ENCODE measurements at places on chromosomes 2 and 18.
A peak's percentile ranks its signal among the peaks of the same experiment; 100 is the strongest.

- DNase-seq: peak; percentile 15
Observed at GRCh38 chr2:191023235-191023679, 9.3 kb upstream of the STAT1 start.

- DNase-seq: no peak
Observed at GRCh38 chr2:101609433-101609832, 88.1 kb upstream of the MAP4K4 start.

DNA sequence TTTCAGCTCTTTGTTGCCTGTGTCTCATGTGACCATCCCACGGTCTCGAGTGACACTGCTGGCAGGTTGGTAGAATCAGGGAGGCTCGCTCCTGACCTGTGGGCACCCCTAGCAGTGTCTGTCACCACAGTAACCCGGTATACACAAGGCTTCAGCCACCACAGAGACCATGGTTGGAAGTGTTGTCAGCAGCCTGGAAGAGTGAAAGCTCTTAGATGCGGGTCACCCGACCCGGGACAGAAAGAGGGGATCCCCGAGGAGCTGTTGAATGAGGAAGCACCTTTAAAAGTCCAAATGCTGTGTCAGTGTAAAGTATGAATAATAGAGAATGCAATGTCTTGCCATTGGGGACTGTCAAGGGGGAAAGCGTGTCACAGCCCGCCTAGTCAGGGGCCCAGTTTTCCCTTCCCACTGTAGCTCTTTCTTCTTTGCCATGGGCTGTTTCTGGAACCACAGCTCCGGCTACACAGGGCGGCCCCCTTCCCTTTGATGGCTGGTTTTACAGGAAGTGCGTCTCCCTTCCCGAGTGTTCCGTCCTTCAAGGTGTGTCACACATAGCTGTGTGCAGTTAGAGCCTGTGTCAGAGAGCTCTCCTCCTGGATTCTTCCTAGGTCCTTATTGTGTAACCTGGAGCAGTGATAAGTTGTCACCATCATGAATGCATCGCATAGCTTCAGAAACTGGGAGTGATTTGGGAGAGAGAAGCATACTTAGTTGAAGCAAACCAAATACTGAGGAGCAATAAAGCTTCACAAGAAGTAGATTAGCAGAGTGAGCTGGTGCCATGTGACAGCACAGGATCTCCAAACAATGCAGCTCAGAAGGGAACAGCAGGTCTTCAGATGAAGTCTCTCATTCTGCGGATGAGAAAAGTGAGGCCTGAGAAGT is 81.4 kb downstream of the MTCL1 start:
- DNase-seq: no peak

- DNase-seq: peak; percentile 35
Observed at GRCh38 chr2:11738589-11739436, 7.6 kb upstream of the LPIN1 start.

DNA sequence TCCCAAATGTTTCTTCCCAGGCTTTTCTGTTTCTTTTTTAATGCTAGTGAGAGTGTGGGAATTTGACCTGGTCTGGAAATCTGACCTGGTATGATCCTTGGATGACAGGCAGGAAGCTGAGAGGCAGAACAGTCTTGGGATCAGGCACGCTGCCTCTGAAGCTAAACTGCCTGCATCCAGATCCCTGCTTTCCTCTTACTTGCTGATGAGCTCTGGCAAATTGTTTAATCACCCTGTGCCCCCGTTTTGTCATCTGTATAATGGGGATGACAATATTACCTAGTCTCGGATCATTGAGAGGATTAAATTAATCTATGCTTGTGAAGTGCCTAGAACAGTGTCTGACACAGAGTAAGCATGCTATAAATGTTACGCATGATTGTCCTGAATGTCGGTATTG is 3.3 kb downstream of the KLHL23 start:
- DNase-seq: no peak

DNA sequence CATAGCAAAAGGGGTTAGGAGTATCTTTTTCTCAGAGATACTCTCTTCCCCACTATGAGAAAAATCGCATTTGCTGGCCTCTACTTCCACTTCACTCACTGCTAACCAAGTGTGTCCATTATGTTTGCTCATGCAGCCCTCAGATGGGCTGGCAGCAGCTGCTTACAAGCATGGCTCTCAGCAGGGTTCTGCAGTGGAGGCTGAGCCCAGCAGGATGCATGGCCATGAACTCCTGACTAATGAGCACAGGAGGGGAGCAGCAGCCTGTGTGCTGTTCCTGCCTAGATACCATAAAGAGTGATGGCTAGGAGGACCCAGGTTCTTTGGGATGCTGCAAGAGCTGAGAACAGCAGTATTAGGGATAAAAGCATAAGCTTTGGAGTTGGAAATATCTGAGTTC is 316.9 kb upstream of the THSD7B start:
- no peak for DNase-seq

DNA sequence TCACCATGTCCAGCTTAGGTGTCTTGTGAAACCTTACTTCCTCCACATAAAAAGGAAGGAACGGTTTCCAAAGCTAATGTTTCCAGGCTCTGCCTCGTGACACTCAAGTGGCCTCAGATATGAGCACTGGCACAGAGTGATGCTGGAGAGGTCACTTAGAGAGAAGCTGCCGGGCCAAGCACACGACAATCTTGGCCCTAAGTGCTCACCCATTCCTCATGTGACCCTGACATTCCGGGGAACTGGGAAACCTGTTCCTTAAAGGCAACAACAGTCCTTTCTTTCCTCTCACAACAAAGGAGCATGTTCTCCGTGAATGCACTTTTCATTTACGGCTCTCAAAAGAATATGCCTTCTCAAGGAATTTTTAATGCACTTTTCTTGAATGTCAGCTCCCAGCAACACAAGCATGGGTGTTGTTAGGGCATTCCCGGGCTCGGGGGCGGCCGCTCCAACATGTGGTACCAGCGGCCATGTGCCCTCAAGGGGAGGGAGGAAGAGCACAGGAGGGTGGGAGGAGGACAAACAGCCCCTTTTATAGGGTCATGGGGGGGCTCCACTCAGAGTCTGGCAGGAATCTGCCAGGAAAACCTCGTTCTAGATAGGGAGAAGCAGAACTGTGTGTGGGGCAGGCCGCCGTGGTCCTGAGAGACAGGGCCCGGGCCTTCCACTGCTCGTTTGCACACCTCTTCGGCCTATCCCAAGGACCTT is 118.6 kb downstream of the MBP start:
- no peak for DNase-seq

DNA sequence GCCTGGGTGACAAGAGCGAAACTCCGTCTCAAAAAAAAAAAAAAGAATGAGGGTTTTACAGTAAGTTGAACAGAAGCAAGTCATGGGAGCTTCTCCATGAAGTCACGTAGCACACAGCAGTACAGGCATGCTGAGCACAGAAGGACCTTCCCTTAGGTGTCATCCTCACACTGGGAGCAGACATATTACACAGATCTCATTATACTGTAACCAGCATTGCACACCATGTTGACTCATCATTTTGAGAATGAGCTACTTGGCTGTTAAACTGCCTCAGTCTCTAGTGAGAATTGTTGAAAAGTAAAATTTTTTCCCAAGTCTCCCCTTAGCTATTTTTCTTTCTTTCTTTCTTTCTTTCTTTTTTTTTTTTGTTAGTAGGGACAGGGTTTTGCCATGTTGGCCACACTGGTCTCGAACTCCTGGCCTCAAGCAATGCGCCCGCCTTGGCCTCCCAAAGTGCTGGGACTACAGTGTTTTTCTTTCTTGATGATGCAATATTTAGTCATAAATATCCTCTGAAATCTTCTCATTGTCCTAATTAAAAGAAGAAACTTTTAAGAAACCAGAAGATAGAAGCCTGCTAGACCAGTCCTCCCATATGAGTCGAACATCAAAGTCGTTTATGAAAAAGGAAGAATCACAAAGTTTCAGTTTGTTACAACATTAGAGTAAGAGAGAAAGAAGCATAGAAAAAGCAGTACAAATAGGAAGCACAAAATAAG is 37.9 kb upstream of the PPP1CB start:
- DNase-seq: no peak

DNA sequence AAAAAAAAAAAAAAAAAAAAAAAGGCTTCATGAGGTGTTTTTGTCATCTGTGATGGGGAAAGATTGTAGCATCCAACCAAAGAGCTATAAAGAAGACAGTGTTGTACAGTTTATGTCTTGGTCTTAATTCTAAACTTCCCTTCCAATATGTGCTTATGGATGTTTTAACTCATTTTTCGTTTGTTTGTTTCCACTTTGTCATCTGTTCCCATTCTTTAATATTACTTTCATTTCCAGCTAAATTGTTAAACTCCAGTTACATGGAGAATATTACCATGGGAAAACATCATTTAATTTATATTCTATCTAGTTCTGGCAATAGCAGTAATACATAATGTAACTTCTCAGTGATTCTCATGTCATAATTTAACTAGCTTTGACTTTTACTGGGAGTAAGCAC is 344.1 kb upstream of the NRP2 start:
- no peak for DNase-seq

DNA sequence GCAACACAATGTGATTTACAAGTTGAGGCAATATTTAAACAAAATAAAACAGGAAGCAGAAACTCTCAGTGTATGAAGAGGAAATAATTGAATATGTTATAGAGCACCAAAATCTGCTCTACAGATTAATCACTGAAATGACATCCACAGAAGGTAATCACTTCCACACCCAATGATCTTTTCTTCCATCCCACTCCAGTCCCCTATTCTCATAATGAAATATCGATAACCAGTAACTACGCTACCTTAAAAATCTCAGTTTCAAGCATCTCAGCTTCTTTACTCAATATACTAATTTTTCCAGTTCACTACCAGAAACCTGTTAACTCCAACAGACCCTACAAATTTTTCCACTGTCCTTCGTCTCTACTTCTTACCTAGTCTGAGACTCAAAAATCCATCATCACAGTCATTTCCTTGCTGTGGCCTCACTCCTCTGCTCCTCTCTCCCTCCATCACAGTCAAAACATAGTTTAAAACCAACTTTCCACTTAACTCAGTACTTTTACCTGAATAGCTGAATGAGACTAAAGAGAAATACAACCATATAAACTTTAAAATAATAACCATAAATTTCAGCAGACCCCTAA is 67.1 kb downstream of the MEMO1 start:
- no peak for DNase-seq
